ENCODE measurements at places on chromosomes 11 and 22.

GRCh38 chr11:2525941-2526807, 81.4 kb downstream of the KCNQ1 start:
- no peak for DNase-seq

DNA sequence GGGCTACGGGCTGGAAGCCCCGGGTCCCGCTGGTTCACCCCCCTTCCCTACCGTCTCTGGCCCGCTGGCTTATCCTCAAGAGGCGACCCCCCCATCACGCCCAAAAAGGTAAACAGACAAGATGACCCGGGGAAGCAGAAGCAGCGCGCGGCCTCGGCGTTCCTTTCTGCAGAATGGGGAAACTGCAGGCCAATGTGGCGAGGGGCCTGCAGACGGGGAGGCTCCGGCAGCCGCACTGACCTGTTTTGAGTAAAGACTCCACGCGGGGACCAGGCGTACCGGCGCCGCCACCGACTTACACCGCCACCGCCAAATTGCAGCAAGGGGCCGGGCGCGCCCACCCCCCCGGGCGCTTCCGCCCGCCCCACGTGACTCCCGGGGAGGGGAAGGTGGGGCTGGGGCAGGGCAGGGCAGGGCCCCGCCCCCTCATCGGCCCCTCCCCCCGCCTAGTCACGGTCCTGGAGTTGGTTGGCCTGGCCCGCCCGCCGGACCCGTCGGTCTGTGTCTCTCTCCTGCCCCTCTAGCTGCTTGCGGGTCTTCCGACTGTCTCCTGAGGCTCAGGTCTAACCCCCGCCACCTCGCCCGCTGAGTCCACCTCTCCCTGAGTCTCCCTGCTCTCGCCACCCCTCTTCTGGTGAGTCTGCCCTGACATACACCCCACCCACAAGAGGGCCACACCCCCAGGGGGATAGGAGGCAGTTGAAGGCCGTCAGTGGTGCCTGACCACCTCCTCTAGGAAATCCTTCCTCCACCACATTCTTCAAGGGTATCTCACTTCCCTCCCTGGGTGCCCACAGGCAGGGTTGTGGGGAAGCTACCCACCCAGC, at the start of gene ARAP1:
ARAP1 (minus strand) TSS at position 321 of the 827 bp plus-strand sequence. CDS start 25,280 bp downstream, outside the sequence.
- no peak for DNase-seq

GRCh38 chr11:121421149-121421901, 30.8 kb upstream of the SORL1 start:
- no peak for DNase-seq

GRCh38 chr11:125211948-125212340, 47.4 kb downstream of the PKNOX2 start:
- DNase-seq, result no peak

- DNase-seq, result peak; percentile 16
Observed at GRCh38 chr11:75035911-75036565, 47.3 kb downstream of the NEU3 start.

Data from NCI-H2107 (cell line).